ENCODE measurements at places on chromosomes 2 and 18. TPM values are rescaled to one million over a fixed set of nuclear protein-coding genes. Genes with fewer than 3 reads are reported as not detected.

Gene MC2R
- polyA plus RNA-seq: not detected

Gene CPO
- polyA plus RNA-seq: not detected

Gene FAM228A
- not detected for polyA plus RNA-seq

Gene OR6B2
- polyA plus RNA-seq: not detected

Gene CHRND
- not detected for polyA plus RNA-seq

Gene CHST9
- polyA plus RNA-seq: not detected

Gene ERICH2
- not detected for polyA plus RNA-seq

Gene UGT1A8
- not detected for polyA plus RNA-seq

Gene EVX2
- not detected for polyA plus RNA-seq

Gene FAP
- 74.1 TPM for polyA plus RNA-seq

Gene TUBB8B
- polyA plus RNA-seq: not detected

Gene HOXD8
- not detected for polyA plus RNA-seq

Gene FIGN
- 0.46 TPM for polyA plus RNA-seq

Gene IL1F10
- polyA plus RNA-seq: not detected

Gene GPR55
- polyA plus RNA-seq: 0.03 TPM

Gene CYP27C1
- not detected for polyA plus RNA-seq

Gene DSC1
- polyA plus RNA-seq: not detected

Gene LINC00305
- polyA plus RNA-seq: not detected

Gene CFAP210
- not detected for polyA plus RNA-seq

Gene MGAT4A
- not detected for polyA plus RNA-seq

Gene KCNG2
- polyA plus RNA-seq: not detected

Gene FABP1
- polyA plus RNA-seq: not detected

Gene UGT1A7
- polyA plus RNA-seq: not detected

Gene NAT8
- polyA plus RNA-seq: not detected

Gene DUSP2
- polyA plus RNA-seq: 3.8 TPM

Gene C2orf80
- polyA plus RNA-seq: not detected

Gene LOXHD1
- polyA plus RNA-seq: not detected

Gene ZNF519
- 2.3 TPM for polyA plus RNA-seq

Gene TUBA3D
- polyA plus RNA-seq: not detected

Gene LHCGR
- polyA plus RNA-seq: 0.10 TPM

Gene C2orf78
- polyA plus RNA-seq: not detected

Gene PRSS56
- polyA plus RNA-seq: not detected

Gene CRYGC
- not detected for polyA plus RNA-seq

Gene RFX8
- 3.4 TPM for polyA plus RNA-seq

Gene EMX1
- polyA plus RNA-seq: not detected

Data from IMR-90 (cell line).